ENCODE measurements at places on chromosomes 4 and X.

GRCh38 chr4:60500810-60501209, 699.3 kb upstream of the ADGRL3 start:
- no peak for DNase-seq

DNA sequence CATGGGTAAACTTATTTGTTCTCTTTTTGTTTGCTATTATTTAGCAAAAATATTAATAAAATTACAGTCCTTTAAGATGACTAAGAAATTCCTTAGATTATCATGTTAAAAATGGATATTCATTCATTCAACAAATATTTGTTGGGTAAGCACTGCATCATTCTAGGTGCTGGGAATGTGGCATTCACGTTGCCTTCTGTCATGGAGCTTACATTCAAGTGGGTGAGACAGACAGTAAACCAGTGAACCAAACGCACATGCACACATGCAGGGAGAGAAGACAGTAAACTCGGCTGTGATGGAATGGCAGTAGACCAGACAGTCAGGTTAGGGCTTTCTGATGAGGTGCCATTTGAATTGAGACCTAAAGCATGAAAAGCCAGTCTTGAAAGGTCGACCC, 91.8 kb downstream of the STOX2 start:
- DNase-seq, result no peak

DNA sequence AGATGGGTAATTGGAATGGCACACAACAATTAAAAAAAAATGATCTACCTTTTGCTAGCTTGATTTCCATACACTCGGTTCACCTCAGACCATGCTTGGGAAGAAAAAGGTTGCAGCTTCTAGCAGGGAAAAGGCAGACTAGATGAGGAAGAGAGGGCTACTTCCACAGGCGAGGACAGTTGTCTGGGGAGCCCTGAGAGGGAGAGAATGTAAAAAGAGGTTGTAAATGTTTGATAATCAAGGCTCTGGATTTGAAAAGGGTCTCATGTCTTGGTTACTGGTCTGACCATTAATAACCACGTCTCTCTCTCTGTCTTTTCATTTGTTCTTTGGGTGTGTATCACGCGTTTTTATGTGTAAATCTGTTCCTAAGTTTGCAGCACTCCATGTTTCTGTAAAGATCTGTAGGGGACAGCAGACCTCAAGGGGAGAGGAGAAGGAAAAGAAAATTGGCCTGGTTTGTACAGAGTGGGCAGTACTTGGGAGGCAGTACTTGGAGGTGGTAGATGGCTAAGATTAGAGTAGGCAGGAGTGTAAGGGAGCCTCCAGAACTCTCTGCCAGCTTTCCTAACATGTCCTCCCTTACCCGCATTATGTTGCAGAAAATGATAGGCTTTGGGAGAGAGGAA, 750 bp downstream of the ARMCX5 start:
- no peak for DNase-seq

GRCh38 chr4:72424006-72424405, 145.0 kb downstream of the ADAMTS3 start:
- no peak for DNase-seq

- DNase-seq, result no peak
Observed at GRCh38 chrX:8274170-8274569, 103.1 kb upstream of the VCX2 start.

DNA sequence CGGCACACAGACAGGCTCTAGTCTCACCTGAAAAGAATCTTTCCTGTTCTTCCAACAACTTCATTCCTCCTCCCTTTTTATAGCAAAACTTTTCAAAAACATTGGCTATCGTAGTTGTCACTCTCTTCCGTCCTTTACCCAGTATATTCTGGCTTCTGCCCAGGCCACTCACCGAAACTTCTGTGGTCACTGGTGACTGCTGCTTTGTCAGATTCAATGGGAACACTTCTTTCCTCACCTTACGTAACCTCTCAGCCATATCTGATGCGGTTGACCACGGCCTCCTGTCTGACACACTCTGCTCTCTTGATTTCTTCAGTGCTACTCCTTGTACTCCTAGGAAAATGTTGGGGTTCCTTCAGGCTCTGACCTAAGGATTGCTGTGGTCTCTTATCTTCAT, 9.2 kb upstream of the RNF150 start:
- DNase-seq, result no peak

DNA sequence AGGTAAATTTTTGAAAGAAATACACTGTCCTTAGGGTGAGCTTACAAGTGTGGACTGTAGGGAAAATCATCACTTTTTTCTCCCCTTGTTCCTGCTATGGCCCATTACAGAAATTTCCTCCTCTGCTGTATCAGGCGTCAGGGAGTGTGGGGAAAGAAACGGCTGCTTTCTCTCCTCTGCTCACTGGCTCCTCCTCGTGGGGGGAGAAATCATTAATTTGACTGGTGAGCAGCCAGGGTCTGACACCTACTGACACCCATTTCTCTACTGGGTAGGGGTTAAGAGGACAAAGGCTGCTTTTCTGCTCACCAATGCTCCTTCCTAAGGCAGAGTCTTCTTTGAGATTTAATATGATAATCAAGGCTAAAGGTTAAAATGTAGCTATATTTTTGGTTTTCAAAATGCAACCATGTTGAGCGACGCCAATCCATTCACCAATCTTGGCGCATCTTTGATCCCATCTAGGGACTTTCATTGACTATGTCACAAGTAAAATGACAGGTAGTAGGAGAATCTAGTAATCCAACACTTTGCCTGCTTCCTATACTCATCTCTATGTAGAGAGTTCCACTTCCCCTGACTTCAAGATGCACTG, 25.1 kb downstream of the SETD7 start:
- DNase-seq, result peak; percentile 50

Measured in naive B cell (primary cell).